Dorsolateral prefrontal cortex (tissue), 122 donors: ENCODE measurements at places on chromosomes 1 and 21.

DNA sequence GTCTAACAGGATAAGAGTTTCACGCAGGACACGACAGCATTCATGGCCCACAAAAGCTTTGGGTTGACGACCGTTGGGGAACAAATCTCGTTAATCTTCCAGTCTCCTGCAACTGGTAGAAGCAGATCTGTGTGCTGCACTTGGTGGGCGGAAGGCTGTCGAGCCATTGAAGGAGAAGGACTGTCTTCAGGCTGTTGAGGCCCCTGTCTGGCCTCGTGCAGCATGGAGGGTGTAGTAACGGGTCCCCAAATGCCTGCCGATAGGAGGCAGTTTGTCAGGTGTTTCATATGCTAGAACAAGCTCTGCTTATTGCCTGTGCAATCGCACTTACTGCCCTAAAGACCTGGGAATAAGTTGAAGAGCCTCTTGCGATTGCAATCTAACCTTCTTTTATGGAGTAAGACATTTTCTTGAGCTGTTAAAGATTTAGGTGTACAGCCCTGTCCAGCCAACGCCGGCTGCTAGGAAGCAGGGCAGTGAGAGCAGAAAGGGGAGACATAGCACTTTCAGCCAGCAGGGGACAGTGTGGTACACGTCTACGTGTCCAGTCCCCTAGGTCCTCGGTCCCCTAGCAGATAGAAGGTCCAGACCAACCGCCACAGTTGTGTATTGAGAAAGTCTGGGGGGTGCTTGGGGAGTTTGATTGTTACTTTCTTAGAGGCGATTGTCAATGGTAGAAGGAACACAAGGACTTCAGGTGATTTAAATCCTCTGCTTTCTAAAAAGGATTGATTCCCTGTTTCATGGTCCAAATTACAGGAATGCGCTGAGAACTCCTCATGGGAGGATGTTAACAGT is 102.3 kb upstream of the TMPRSS2 start:
- peak; percentile 67 for DNase-seq

DNA sequence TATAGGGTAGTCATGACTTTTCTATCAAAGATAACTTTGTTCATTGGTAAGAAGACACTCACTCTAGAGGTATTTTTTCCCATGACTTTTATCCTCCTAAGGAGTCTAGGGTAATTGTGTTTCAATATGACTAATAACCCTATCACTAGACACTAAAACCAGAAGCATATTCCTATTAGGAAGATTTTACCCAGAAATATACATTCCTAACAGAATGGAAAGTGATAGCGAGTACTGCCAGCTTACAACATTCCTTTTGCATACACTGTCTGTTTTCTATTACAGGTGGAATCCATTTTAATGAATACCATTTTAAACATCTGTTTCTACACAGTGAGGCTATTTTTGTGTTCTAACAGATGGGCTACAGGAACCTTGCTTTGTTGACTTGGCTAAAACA is 31.4 kb upstream of the C1orf185 start:
- no peak for DNase-seq

DNA sequence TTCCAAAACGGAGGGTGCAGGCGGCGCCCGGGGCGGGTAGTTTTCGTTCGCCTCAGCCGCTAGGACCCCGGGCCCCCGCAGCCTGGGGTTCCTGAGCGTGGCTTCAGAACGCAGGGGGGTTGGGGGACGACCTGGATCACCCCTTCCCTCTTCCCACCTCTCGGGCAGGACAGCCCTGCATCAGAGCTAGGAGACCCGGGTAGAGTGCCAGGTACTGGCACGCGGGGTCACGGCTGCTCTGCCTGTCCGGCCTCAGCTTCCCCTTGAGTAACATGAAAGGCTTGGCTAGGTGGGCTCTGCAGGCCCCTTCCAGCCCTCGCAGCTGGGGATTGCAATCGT is 484 bp downstream of the DFFB start:
- no peak for DNase-seq

DNA sequence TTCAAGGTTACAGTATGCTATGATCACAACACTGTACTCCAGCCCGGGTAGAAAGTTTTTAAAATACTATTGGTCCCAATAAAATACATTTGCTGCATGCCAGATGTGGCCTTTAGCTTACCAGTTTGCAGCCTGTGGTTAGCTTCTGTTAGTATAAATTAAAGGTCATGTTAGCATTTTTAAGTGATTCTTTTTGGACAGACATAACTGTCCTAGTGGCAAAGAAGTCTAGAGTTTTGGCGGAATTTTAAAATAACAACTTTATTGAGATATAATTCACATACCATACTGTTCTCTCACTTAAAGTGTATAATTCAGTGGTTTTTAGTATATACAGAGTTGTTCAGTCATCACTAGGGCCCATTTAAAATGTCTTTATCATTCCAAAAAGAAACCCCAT is 24.3 kb upstream of the TMEM39B start:
- DNase-seq = no peak

GRCh38 chr21:31335957-31336738 is 7.9 kb downstream of the TIAM1 start:
- DNase-seq = no peak

GRCh38 chr1:181809991-181810545 is 251.4 kb downstream of the ZNF648 start:
- no peak for DNase-seq

GRCh38 chr1:71780681-71781080 is 501.7 kb downstream of the NEGR1 start:
- DNase-seq = peak; percentile 23

DNA sequence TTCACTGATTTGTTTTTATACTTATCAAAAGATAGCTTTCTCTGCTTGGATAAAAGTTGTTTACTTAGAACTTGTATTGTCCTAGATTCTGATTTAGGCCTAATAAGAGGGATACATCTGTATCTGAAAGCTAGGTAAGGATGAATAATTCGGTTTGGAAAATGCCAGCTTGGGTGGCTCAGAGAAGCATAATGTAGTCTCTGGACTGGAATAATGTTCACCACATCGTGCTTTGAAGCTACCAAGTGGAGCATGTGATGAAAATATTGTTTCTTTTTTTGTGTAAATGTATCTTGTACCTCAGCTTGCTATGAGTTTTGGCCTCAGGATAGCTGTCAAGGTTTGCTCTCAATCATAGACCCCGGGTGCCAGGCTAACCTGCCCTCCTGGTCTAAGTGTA is 49.2 kb downstream of the VPS13D start:
- no peak for DNase-seq

DNA sequence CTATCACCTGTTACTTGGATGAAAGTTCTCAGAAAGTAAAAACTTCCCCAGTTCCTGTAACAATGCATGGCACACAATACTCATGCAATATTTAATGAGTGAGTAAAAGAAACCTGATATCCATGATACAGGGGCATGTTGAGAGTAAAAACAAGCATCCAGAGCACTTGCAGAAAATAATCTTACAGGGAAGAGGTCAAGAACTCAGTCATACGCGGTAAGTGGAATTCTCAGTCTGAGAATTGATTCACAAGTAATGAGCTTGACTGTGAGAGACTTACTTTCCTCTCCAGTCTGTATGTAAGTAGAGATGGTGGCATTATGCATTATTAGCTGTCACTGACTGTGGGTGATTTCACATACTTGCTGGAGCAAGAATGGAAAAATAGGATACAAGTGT is 976.9 kb downstream of the BRINP3 start:
- no peak for DNase-seq

DNA sequence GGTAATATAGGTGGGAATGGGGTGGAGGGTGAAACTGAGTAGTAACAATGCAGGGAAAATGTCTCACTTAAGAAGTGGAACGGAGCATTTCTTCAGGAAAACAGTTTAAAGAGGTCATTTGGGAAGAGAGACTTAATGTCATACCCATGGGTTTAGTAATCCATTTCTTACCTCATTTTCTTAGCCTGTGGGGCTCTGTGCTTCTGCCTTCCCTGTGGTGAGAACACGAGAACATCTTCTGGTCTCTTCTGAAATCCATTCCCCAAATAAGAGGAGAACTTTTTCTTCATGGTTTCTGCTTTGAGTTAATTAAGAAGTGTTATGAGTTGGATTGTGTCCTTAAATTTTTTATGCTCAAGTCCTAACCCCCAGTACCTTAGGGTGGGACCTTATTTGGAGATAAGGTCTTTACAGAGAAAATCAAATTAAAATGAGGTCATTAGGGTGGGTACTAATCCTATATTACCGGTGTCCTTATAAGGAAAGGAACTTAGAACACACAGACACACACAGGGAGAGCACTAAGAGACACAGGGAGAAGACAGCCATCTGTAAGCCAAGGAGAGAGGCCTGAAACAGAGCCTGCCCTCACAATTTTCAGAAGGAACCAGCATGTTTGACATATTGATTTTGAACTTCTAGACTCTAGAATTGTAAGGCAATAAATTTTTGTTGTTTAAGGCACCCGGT is 5.4 kb downstream of the CCDC190 start:
- DNase-seq = no peak

GRCh38 chr1:30469426-30469825 is 254.0 kb downstream of the MATN1 start:
- peak; percentile 6 for DNase-seq

DNA sequence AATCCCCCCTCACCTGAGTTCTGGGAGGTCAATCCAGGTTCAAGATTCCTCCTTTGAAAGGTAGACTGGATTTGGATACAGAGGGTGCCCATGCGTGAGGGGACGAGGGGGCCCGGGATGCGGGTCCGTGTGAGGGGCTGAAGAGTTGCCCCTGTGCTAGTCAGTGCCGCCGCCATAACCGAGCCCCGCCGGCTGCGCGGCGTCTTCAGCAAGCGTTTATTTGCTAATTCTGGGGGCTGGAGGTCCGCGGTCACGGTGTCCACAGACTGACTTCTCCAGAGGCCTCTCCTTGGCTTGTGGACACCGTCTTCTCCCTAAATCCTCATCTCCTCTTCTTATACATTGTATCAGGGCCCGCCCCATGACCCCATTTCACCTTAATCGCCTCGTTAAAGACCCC is 20.9 kb upstream of the SAMD11 start:
- DNase-seq = no peak

DNA sequence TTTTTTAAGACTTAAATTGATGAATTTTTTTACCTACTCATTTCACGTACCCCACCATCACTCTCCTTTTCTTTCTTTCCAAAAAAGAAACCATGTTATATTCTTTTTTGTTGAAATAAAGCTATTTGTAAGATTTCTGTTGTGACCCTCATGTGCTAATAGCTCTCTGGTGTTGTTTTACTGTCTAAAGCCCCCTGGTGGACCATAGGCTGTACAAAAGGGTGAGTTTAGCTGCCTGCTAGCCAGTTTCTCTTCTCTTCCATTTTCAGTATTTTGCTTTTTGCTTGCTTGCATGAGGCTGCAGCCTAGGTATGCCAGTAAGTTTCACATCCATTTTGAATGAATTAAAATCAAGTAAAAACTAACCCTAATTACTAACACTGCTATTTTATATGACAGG is 15.6 kb upstream of the VAMP3 start:
- DNase-seq = no peak

DNA sequence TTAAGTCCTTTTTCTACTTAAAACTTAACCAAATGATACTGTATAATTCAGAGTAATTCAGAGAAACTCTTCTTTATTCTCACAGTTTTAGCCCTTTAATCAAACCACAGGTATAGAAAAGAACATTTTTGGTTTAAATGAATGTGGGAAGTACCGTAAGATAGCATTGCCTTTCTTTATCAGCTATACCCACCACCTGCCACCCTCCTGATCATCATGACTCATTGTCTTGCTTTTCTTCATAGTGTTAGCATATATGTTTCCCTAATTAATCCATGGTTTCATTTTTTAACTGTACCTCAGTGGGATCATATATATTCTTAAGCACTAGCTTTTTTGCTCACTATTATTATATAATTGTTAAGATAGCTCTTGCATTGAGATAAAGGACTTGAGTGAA is 27.5 kb upstream of the ANGPTL1 start:
- DNase-seq = no peak

DNA sequence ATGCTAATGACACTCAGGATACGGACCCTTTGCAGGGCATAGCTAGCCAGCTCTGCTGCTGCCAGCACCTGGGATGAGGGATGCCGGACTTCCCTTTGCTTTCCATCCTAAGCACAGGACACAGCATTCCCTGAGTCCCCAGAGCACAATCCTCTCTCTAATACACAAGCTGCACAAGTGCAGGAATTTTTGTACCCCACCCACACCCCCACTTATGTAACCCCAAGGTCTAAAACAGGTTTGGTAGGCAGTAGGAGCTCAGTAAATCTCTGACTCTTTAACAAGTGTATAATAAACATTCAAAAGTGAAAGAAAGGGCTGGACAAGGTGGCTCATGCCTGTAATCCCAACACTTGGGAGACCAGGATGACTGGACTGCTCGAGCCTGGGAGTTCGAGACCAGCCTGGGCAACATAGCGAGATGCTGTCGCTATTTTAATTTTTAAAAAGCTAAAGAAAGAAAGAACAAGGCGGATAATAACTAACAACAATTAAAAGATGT is 42.2 kb upstream of the IGSF3 start:
- no peak for DNase-seq

- DNase-seq = no peak
These were observed 54.7 kb downstream of the VPS13D start for GRCh38 chr1:12284486-12284885.
